Lung (tissue), 17 donors: ENCODE measurements at places on chromosomes 12 and 14. TPM values are rescaled to one million over a fixed set of nuclear protein-coding genes. Genes with fewer than 3 reads are reported as not detected.

RND1 gene
- total RNA-seq, result 5.3 TPM

- H3K27me3 ChIP-seq, result no peaks in the 10 kb centered on the region
- no peak overlapping the region for H3K4me3 ChIP-seq
- H3K4me1 ChIP-seq, result peaks cover 7% of the 10 kb centered on the region
- no peaks in the 10 kb centered on the region for H3K36me3 ChIP-seq
- DNase-seq, result no peak
- H3K27ac ChIP-seq, result no peak overlapping the region
These were observed 80.6 kb downstream of the PRICKLE1 start for GRCh38 chr12:42508913-42509460.

GRCh38 chr12:122875590-122876220, 20.2 kb downstream of the VPS37B start:
- H3K36me3 ChIP-seq, result no peaks in the 10 kb centered on the region
- no peak overlapping the region for H3K4me3 ChIP-seq
- no peaks in the 10 kb centered on the region for H3K27me3 ChIP-seq
- H3K4me1 ChIP-seq, result peaks cover 45% of the 10 kb centered on the region
- DNase-seq, result no peak

- DNase-seq, result no peak
- no peaks in the 10 kb centered on the region for H3K4me1 ChIP-seq
- no peak overlapping the region for H3K4me3 ChIP-seq
- no peaks in the 10 kb centered on the region for H3K27me3 ChIP-seq
- no peaks in the 10 kb centered on the region for H3K36me3 ChIP-seq
These were observed 20.1 kb upstream of the PLEK2 start for GRCh38 chr14:67432050-67432564.

GRCh38 chr12:43789941-43790340, 16.2 kb downstream of the TWF1 start:
- H3K27me3 ChIP-seq, result no peaks in the 10 kb centered on the region
